Regular cardiac myocyte (primary cell): ENCODE measurements at places on chromosomes 4 and X. TPM values are rescaled to one million over a fixed set of nuclear protein-coding genes. Genes with fewer than 3 reads are reported as not detected.

TREX2 gene
- 2.8 and 4.4 TPM in 2 replicates for total RNA-seq

PPP1R3F gene
- total RNA-seq: 4.4 and 7.3 TPM in 2 replicates

ASB12 gene
- total RNA-seq: not detected in 2 replicates

ARHGAP4 gene
- total RNA-seq: 0.38 and 0.85 TPM in 2 replicates

SNX25 gene
- 52.0 and 89.1 TPM in 2 replicates for total RNA-seq

SMARCA1 gene
- total RNA-seq: 47.9 and 64.0 TPM in 2 replicates
